Esophagus mucosa (tissue), 1 donor: ENCODE measurements at places on chromosomes 11 and 22.

- ATAC-seq, result no peak
Observed at GRCh38 chr11:101321222-101321621, 191.6 kb upstream of the PGR start.

GRCh38 chr11:22244986-22245592 lies 52.2 kb downstream of the ANO5 start:
- ATAC-seq, result peak; percentile 60

GRCh38 chr11:109728056-109728455 lies 306.1 kb downstream of the C11orf87 start:
- ATAC-seq, result peak; percentile 92

- ATAC-seq, result no peak
Observed at GRCh38 chr11:47001781-47002181, 65.2 kb downstream of the CSTPP1 start.

- ATAC-seq, result no peak
Observed at GRCh38 chr11:92026664-92027063, 198.0 kb upstream of the FAT3 start.

GRCh38 chr22:32044913-32045312 lies 1.9 kb downstream of the SLC5A1 start:
- peak; percentile 71 for ATAC-seq

- ATAC-seq, result peak; percentile 85
Observed at GRCh38 chr11:78079232-78080083, at the start of gene NDUFC2. Gene NDUFC2, minus strand, starts transcription at chr11:78079862. Its CDS starts 118 bp downstream, at chr11:78079744.

GRCh38 chr11:70528046-70528793 lies 129.9 kb downstream of the CTTN start:
- ATAC-seq, result no peak

GRCh38 chr11:111331711-111332479 lies 33.5 kb downstream of the POU2AF3 start:
- ATAC-seq, result peak; percentile 34

GRCh38 chr22:43342347-43343261 lies 568 bp downstream of the SCUBE1 start:
- ATAC-seq, result no peak

DNA sequence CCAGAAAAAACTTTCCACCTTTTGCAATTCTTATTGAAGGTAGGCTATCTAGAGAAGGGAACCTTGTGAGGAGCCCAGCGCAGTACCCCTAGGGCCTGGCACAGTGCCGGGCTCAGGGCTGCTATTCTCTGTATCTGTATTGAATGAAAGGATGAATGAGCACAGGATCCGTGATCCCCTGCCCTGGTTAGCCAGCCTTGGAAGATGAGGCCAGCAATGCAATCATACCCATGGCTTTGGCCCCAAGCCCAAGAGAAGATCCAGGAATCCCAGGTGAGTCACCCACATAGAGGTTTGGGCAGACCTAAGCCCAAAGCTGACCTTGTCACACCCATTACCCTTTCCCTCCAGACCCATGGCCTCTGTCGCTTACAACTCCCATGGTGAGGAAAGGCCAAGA lies 92.5 kb upstream of the CD82 start:
- ATAC-seq, result no peak

- no peak for ATAC-seq
Observed at GRCh38 chr11:126214841-126215240, 3.3 kb downstream of the FAM118B start.

DNA sequence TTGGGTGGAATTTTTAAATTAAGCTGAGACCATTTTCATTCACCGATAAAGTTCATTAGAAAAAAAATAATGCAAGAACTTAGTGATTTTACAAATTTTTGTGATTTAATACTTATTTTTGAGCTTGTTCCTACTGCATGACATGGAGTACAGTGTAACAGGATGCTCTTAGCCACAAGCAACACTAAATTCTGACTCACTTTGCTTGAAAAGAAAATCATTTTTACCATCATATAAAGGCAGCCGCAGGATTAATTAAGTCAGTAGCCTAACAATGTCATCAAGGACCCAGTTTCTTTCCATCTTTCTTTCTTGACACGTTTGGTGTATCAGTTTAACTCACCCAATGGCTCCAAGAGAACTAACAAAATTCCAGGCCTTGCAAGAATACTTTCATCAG lies 540.3 kb upstream of the LUZP2 start:
- no peak for ATAC-seq

- ATAC-seq, result peak; percentile 66
Observed at GRCh38 chr11:60951904-60952741, at the start of gene SLC15A3. Gene SLC15A3, minus strand, starts transcription at chr11:60952176. Its CDS starts 625 bp downstream, at chr11:60951551.

DNA sequence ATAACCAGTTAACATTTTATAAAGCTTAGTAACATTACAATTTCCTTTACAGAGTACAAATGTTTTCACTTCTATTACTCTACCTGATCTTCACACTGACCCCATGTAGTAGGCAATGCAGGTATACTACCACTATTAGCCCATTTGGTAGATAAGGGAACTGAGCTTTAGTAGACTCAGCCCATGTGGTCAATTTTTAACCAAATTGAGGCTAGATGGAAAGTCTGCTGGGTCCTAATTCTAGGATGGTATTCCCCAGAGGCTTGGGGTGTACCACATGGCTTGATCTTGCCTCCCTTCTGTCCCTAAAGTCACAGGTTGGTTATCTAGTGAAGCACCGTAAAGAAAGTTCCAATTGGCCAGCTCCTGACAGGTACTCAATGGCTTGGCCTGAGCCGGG lies 48.2 kb downstream of the NRXN2 start:
- ATAC-seq, result no peak

- ATAC-seq, result no peak
Observed at GRCh38 chr22:17074648-17075002, 10.2 kb upstream of the IL17RA start.
